H9 (cell line): ENCODE measurements at places on chromosomes 16 and 17.

GRCh38 chr16:87541147-87541871 lies 48.5 kb upstream of the ZCCHC14 start:
- no peak for DNase-seq

- peak; percentile 7 for DNase-seq
These were observed 83.4 kb downstream of the ASIC2 start for GRCh38 chr17:33209671-33210070.

DNA sequence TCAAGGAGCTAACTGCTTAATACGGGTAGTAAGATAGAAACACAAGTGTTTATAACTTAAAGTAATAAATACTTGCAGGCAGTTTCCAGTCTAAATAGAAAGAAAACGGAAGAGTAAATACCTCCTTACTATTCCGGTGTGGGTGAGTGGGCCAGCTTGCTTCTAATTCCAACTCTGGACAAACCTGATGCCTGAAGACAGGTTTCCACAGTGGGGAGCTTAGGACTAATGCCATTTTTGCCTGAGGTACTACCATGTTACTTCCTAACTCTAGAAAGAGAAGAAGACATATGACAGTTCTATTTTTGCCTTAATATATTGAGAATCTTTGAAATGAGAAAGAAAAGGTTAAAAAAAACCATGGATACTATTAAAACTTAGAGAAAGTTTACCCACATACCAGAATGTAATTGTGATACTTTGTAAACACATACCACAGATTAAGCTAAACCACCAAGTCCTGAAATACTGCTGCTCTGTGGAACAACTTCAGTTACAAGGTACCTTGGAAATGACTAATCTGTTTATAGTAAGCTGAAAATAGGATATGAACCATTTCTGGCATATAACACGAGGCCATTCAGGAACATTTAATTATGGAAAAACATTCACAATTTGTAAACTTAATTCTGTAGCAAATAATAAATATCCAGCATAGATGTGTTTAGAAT lies 70.2 kb downstream of the ZZEF1 start:
- no peak for DNase-seq

- DNase-seq, result no peak
These were observed 81.4 kb upstream of the CRHR1 start for GRCh38 chr17:45702666-45703266.

- DNase-seq, result no peak
These were observed 58.9 kb downstream of the TK2 start for GRCh38 chr16:66490774-66491715.

DNA sequence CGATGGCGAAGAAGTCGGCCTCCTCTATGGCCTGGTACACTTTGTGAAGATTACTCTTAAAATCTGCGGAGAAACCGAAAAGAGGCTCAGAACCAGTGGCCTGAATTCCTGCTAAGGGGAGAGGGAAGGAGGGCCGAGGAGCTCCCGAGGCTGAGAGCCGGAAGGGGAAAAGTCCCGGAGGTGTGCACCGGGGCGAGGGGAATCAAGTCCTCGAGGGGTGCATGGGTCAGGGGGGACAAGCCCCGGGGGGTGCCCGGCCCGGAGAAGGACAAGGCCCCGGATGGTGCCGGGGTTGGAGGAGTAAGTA lies 495 bp downstream of the PARN start:
- DNase-seq, result no peak

DNA sequence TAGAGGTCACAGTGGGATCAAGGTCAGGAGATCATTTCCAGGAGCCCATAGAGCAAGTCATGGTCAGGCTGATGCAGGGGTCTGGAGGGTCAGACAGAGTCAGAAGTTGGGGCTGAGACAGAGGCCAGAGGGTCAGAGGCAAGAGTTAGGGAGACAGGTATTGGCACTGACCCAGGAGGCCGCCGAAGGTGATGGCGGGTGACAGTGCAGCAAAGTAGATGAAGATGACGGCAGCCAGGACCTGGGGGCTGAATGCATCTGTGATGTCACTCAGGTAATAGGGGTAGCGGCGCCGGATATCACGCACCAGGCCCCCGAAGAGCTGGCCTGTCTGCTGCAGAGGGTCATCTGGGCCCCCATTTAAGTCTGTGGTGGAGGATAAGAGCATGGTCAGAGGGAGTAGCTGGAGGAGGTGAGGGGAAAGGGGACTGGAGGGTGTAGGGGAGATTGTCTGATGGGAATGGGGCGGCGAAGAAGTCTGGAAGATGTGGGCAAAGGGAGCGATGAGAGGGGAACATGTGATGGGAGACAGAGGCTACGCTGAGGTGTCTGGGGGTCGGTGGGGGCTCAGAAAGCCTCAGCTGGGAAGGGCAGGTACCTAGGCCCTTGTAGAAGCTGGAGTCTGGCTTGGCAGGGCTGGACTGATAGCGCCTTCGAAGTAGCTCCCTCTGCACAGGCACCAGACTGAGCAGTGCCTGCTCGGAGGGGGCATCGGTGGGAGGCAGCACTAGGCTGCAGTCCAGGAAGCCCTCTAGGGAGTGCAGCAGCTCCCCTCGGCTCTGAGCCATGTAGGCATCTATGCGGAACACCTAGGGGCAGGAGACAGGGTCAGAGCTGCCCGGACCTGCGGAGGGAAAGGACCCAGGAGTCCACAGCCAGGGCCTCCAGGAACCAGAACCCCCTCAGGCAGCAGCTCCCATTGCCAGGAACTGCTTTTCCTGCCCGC lies 9.8 kb downstream of the SLC4A1 start:
- DNase-seq, result no peak

- DNase-seq, result no peak
These were observed 74.4 kb downstream of the SHISA9 start for GRCh38 chr16:12975766-12976165.

- DNase-seq, result peak; percentile 84
These were observed 55.4 kb downstream of the JPH3 start for GRCh38 chr16:87657621-87658192.

- DNase-seq, result no peak
These were observed 127.0 kb downstream of the RBFOX3 start for GRCh38 chr17:79483842-79484241.

- no peak for DNase-seq
These were observed 56.0 kb upstream of the FA2H start for GRCh38 chr16:74830648-74831047.

DNA sequence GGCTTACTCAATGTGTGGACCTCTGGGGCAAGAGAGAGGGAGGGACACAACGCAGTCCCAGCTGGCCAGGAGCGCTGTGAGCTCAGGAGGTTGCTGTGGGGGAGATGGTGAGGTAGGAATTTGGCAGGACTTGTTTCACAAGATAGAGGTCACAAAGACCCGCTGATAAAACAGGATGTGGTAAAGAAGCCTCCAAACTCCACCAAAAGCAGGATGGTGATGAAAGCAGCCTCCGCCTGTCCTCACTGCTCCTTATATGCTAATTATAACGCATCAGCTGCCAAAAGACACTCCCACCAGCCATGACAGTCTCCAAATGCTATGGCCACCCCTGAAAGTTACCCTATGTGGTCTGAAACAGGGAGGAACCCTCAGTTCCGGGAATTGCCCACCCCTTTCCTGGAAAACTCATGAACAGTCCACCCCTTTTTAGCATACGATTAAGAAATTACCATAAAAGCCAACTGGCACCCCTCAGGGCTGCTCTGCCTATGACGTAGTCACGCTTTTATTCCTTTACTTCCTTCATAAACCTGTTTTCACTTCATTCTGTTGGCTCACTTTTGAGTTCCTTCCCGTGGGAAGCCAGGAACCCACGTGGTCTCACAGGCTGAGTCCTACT lies 5.3 kb upstream of the EIF4A3 start:
- no peak for DNase-seq

DNA sequence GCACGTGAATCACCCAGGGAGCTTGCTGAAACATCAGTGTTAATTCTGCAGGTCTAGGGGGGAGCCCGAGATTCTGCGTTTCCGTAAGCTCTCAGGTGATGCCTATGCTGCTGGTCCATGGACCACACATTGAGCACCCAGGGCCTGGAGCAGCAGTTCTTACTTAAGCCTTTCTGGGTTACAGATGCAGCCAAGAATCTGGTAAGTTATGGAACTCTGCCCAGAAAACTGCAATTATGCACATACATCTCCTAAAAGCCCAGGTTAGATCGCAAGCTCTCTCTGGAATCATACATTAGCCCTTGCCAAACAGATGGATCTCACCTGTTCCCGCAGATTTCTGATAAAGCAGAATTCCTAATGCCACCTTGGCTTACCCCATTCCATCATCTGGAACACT lies 265.9 kb upstream of the SALL1 start:
- DNase-seq, result no peak
